ENCODE measurements at places on chromosomes 5 and 9.

- DNase-seq = no peak
Observed at GRCh38 chr5:37043693-37044092, 167.1 kb downstream of the NIPBL start.

GRCh38 chr9:133618726-133619125 lies 9.5 kb upstream of the FAM163B start:
- DNase-seq = no peak

DNA sequence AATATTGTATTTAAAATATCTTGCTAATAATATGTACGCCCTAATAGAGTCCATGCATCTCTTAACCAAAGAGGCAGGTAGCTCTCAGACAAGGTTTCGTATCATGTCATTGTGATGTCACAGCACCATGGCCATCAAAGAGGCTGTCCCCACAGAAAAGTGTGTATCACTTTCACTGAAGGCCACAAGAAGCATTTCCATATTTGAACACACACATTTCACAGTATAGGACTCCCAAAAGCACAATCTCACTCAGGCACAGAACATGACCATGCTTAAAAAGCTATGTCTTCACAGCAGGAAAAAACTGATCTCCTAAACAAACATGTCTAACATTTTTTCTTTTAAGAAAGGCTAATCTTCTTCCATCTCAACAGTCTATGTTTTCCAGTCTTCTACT lies 133.8 kb downstream of the DENND1A start:
- no peak for DNase-seq

DNA sequence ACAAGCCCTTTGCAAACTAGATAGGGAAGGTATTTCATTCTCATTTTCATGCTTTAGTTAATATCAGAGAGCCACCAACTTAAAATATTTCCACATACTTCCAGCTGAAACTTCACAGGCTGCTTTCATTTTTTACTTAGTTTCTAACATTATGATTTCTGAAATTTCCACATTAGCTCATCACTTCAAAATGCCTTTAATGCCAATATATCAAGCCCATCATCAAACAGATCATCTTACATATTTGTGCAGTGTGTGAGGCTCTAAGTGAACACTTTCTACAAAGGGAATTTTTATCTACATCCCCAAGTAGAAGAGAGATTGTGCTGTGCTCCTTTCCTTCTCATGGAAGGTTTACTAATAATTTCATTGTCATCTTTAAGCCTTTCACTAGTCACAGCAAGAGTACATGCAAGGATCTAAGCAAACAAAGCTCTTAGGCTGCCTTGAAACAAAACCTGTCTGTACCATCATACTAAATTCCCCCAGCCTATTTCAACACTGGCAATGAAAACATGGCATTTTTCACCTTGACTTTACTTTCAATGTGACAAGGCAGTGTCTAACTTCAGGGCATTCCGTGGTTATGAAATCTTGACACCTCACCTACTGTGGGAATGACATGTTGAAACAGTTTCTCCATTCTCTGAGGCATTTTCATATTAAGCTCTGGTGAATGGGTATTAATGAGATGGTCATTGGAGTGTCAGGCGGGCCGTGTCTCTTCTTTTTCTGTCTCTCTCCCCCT lies 45.4 kb downstream of the PPP2R2B start:
- DNase-seq = peak; percentile 84

DNA sequence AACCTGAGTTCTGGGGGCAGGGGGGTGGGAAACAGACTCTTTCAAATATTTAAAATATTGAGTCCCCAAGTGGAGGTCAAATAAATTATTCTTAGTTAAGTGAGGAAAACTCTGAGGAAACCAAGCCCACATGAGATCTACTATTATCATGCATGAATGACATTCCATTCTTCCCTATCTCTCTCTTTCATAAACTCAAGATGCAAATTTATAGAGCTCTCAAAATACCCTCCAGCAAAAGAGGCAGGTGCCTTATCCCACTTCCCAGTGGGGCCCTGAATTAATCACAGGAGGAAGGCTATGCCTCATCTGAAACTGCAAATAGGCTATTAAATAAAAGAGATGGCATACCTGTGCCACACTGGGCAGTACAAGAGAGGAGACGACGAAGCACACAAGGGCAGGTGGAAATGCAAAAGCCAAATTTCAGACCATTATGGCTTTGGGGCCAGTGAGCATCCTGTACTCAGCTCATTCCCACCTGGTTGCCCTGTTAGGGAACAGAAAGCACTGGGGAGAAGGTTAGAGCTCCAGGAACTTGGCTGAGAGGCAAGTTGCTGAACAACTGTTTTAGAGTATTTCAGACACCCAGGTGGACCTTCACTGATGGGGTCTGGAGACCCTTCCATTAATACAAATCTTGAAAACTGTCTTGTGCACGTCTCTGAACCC lies 102.2 kb upstream of the EQTN start:
- no peak for DNase-seq

DNA sequence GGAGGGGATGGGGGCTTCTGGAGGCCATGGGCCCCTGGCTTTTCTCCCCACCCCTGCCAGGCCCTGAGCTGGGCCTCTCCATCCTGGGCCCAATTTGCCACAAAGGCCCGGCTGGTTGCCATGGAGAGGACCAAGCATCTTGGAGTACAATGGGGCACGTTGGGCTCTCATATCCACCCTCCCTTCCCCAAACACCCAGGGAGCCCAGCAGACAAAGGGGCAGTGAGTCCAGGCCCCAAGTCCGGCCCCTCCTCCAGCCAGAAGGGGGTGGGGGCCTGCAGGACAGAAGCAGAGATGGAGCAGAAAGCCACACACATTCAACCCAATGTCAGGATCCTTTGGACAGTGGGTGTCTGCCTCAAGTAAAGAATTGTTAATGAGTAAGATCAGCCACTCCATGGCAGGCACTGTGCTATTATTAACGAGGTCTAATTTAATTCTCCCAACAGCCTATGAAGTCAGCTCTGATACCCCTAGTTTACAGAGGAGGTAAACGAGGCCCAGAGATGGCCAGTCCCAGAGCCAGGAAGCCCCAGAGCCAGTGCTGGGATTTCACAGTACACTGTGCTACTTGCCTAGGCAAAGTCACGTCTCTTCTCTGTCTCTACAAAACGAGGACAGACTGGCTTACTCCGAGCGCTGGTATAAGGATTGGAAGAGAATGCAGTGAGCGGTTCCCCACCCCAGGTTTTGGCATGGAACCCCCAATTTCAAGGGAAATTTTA lies 2.3 kb downstream of the CRB2 start:
- DNase-seq = no peak

GRCh38 chr9:130500340-130501180 lies 55.8 kb downstream of the ASS1 start:
- DNase-seq = no peak

DNA sequence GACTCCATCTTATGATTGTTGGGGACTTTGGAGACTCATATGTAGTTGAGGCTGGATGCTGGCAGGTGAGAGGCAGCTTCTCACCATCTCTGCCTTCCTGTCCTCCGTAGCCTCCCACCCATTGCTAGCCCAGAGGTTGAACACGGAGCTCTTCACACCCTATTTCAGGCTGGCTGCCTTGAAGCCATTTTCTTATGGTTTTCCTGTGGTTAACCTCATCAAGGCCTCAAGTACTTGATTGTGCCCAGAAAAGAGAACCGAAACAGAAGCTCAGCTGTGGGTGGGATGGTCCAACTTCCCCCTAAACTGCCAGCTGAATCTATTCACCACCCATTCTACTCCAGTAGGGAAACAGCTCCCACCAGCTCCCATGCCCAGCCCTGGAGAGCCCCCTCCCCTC lies 102.9 kb downstream of the LIFR start:
- no peak for DNase-seq

DNA sequence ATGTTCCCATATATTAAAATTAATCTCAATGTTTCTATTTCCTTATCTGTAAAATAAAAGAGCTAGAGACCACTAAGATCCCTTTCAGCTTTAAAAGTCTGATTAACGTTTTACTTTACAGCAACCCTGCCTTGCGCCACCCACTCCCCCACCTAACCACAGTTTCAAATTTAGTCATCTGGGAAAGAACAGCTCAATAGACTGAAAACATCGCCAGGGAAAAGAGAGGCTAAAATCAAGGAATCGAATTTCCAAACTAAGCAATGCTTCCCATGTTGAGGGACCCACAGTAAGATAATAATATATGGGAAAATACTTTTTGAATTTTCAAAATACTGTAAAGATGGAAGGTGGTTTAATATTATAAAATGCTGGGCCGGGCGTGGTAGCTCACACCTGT lies 6.6 kb downstream of the SAXO1 start:
- DNase-seq = no peak

- peak; percentile 48 for DNase-seq
Observed at GRCh38 chr9:108889649-108890067, 27.6 kb downstream of the ACTL7A start.

GRCh38 chr5:109971968-109972367 lies 282.2 kb downstream of the MAN2A1 start:
- DNase-seq = no peak

DNA sequence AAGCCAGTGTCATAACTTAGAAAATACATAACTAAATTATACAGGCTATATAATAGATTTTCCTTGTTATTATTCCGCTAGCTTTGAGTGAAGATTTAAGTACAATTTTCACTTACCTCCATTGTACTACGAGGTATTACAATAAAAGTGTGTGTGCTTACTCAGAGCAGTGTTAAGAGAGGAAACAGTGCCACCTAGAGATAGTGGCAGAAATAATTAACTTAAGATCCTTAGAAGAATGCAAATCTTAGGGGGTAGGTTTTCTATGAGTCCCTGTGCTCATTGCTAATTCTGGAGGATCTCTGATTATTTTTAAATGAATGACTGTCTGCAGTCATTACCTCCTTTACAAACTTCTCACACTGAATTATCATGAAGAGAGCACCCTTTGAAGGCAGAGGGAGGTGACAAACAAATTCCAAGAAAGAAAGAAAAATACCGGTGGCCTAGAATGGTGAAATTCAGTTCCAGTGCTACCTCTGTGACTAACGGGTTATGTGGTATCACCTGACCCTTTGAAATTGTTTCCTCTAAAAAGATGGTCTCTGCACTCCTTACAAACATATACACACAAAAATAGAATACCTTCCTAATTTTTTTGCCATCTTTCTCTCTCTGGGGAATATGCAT lies 379.8 kb downstream of the TRIM36 start:
- peak; percentile 42 for DNase-seq

DNA sequence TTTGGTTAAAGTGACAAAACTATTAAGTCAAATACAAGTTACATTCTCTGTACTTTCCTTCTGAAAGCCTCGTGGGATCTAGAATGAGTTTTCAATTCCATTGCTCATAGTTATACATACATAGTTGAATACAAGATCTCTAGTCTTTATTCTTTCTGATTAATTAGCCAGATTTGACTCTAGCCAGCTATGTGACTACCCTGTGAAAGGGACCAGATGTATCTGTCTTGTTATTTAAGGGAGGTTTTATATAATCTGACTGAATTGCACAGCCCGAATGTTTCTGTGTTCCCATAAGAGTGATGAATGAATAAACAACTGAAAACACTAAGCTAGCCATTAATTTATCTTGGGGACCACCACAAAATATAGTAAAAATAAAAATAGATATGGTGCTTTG lies 166.7 kb downstream of the TMEM167A start:
- no peak for DNase-seq

DNA sequence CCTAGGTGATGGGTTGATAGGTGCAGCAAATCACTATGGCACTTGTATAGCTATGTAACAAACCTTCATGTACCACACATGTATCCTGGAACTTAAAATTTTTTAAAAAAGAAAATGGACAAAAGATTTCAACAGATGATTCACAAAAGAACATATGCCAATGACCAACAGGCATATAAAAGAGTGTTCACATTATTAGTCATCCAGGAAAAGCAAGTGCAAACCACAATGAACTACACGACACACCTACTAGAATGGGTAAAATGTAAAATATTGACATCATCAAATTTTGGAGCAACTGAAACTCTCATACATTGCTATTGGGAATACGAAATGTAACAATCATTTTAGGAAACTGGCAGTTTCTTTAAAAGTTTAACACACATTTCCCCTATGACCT lies 109.9 kb downstream of the YIPF5 start:
- DNase-seq = peak; percentile 89
